Tibial nerve (tissue), 4 donors: ENCODE measurements at places on chromosomes 5 and 9. TPM values are rescaled to one million over a fixed set of nuclear protein-coding genes. Genes with fewer than 3 reads are reported as not detected.

Gene FRMPD1
- 1.6 TPM for total RNA-seq

Gene SPEF2
- 33.5 TPM for total RNA-seq

Gene PCDHB15
- 5.4 TPM for total RNA-seq

Gene MELK
- total RNA-seq = 0.60 TPM

Gene PHF24
- total RNA-seq = 0.21 TPM

Gene ASPN
- total RNA-seq = 3.5 TPM

Gene ECM2
- total RNA-seq = 59.0 TPM

Gene LMX1B
- total RNA-seq = 0.60 TPM

Gene SV2C
- 1.7 TPM for total RNA-seq

Gene FGF1
- total RNA-seq = 117 TPM

Gene TMEM232
- total RNA-seq = 1.7 TPM

Gene FAM221B
- not detected for total RNA-seq

Gene PARP8
- total RNA-seq = 18.6 TPM
